HCT116 (cell line): ENCODE measurements at places on chromosomes 11 and 22. TPM values are rescaled to one million over a fixed set of nuclear protein-coding genes. Genes with fewer than 3 reads are reported as not detected.

Gene ROBO4
- total RNA-seq: not detected

Gene MGAT3
- 0.20 TPM for total RNA-seq

Gene TAF1D
- total RNA-seq: 267 TPM

Gene MCAM
- 17.4 TPM for total RNA-seq

Gene ZNF280A
- 0.81 TPM for total RNA-seq

DNA sequence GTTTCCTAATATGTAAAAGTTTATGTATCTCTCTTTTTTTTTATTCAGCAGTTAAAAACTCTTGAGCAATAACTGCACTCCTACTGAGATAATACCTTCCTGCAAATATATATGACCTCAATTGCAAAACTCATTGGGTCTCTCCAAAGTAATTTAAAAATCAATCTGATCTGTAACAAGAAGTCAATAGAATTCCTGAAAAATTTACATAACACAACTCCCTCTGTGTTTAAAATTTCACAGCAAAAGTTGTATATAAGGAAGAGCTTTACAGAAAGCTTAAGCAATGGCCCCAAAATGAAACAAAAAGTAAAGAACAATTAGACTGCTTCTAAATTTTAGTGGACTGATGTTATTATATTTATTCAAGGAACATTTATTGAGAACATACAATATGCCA, 313.4 kb downstream of the DLG2 start:
- DNase-seq: no peak

DNA sequence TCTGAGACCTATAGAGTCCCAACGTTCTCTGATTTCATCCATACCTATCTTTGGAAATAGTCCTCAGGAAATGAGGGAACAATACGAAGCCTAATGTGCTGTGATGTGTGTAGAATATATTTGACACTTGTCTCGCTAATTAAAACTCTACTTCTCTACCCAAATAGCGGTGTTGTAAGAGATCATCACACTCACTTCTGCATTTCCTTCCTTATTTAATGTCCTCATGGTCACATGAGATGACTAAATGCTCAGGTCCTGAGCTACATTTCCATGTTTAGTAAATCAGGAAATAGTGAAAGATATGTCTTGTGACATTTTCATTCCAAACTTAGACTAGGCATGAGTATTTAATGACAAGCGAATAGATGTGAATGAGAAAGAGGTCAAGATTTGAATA, 112.3 kb downstream of the MAML2 start:
- no peak for DNase-seq

GRCh38 chr11:77436969-77437368, 36.9 kb downstream of the PAK1 start:
- no peak for DNase-seq

- DNase-seq: no peak
These were observed 6.9 kb downstream of the CYB5R2 start for GRCh38 chr11:7666292-7666866.

DNA sequence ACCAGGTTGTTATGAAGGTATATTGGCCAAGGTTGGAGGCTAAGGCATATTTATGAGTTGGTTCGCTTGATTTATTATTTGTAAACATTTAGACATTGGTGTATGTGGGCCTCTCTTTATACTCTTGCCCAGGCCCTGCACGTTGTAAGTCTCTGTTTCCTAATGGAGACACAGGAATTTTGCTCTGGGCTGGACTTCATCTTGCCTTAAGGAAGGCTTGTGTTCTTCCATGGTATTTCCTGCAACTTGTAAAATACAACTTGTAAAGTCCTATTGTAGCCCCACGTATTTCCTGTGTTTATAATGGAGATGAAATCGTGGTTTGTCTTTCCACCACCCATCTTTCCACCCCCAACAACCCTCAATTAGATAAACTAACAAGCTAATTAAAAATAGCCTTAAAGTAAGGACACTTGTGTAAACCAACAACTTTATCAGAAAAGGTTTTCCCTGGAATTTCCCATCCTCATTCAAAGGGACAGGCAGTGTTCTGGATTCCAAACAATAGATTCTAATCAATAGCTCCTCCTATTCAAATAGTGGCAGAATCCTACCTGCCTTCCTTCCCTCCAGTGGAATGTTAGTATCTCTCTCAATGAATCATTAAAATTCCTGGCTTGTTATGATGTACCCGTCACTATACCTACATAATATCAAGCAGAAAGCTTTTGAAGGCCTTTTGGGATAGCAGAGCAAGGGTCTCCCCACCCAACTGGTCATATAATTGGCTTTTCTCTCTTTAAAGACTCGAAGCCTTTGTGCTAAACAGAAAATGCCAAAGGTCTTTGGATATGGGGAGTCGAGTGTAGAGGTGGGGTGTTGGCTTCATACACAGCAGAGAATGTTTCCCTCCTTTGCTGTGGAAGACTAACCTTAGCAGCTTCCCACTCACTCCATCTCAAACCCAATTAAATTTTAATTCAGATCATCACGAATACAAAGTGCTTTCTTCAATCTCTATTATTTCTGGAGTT, 77.1 kb downstream of the UBASH3B start:
- DNase-seq: no peak

- no peak for DNase-seq
These were observed 97.4 kb downstream of the WNT7B start for GRCh38 chr22:45879552-45879949.

DNA sequence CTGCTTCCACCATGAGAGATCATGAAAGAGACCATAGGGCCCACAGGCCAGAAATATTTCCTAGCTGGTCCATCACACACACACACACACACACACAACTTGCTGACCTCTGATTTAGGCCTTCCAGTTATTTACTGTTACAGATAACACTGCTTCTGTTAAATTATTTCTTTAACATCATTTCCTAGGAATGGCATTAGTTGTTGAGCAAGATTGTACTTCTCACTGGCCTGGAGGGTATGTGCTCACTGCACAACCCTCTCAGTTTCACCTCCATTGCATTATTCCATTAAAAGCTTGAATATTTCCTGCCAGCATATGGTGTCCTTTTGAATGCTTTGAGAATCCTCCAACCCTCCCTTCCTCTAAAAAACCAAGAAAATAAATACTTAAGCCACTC, 104.4 kb downstream of the MICAL2 start:
- no peak for DNase-seq

- DNase-seq: no peak
These were observed 536.2 kb downstream of the MIAT start for GRCh38 chr22:27193636-27194035.

DNA sequence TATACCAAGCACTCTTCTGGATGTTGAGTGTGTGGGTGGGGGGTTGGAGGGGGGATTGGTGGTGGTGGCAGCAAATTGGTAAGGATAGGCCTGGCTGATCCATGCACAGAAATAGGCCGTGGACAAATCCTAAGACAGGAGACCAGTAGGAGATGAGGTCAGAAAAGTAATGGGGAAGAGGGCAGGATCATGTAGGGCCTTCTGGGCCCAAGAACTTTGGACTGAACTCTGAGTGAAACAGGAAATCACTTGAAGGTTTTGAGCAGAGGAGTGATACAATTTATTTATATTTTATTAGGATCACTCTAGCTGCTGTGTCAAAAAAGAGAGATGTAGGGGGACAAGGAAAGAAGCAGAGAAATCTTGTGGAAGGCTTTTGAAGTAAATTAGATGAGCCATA, 28.7 kb downstream of the TSG101 start:
- DNase-seq: no peak

DNA sequence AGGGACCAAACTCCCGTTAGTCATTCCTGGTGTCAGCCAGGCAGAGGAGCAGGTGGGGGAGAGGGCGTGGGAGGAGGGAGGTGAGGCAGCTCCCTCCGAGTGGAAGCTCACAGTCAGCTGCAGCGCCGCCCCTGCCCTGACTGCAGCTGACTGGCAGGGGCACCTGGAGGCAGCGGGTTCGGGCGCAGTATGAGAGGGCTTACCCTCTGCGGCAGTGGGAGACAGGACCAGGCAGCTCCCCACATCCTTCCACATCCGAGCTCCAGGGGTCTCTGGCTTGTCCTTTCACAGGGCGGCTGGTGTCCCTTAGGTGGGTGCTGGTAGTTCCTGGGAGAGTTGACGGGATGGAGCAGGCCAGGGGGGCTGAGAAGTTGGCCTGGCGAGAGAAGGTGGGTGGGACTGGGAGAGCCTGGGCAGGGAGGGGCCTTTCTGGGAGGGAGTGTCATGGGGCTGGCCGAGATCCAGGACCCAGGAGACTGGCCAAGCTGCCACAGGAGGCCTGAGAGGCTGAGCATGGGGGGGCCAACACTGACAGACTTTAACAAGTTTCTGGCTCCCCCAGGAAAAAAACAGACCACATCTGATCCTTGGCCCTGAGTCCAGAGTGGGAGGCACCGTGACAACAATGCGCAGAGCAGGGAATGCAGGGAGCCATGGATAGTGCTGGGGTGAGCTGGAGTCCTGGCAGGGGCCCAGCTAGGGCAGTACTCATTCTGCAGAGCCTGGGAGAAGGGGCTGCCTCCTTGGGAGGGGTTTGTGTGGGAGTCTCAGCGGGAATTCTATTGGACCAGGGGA, 4.9 kb downstream of the ADORA2A start:
- DNase-seq: no peak

- no peak for DNase-seq
These were observed 78.0 kb upstream of the SUSD2 start for GRCh38 chr22:24103301-24103700.

DNA sequence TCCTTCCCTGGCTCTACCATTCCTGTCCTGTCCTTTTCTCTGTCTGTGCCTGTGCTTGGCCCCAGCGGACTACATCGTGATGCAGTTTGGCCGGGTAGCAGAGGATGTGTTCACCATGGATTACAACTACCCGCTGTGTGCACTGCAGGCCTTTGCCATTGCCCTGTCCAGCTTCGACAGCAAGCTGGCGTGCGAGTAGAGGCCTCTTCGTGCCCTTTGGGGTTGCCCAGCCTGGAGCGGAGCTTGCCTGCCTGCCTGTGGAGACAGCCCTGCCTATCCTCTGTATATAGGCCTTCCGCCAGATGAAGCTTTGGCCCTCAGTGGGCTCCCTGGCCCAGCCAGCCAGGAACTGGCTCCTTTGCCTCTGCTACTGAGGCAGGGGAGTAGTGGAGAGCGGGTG, 20.4 kb downstream of the TUB start:
- no peak for DNase-seq

DNA sequence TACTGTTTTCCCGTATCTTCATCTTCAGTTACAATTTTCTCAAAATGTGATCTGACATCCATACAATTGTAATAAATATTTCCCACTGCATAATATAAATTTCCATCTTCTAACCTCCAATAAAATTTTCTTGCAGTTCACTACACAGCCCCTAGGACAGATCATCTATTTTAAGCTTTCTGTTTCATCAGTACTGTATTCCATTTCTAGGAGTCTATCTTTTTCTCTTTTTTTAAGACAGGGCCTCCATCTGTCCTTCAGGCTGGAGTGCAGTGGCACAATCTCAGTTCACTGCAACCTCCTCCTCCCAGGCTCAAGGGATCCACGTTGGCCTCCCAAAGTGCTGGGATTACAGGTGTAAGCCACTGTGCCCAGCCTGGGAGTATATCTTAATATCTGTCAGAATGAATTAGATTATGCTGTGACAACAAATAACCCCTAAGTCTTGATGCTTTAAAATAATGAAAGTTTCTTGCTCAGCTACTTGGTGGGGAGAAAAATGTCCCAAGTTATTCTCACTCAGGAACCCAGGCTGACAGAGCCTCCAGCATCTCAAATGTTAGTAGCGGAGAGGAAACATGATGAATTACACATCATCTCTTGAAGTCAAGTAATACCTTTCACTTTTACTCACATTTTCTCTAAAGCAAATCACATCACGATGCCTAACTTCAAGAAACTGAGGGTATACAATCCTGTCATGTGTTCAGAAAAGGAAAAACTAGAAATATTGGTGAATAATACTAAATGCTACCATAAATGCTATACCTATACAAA, 92.2 kb downstream of the BUD13 start:
- DNase-seq: no peak

DNA sequence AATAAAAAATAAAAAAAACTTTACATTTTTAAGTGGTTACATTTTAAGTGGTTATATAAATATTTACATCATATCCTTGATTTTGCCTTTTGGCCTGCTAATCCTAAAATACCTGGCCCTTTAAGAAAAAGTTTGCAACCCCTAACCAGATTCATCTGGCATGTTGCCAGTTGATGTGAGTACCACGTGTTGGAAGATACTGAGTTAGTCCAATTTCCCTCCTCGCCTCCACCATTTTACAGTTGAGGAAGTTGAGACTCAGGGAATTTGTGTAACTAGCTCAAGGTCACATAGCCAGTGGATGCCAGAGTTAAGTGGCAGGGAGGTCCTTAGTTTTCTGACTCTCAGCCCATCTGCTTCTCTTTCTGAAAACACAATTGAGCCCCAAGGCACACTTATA, 5.1 kb downstream of the ELF5 start:
- DNase-seq: no peak

DNA sequence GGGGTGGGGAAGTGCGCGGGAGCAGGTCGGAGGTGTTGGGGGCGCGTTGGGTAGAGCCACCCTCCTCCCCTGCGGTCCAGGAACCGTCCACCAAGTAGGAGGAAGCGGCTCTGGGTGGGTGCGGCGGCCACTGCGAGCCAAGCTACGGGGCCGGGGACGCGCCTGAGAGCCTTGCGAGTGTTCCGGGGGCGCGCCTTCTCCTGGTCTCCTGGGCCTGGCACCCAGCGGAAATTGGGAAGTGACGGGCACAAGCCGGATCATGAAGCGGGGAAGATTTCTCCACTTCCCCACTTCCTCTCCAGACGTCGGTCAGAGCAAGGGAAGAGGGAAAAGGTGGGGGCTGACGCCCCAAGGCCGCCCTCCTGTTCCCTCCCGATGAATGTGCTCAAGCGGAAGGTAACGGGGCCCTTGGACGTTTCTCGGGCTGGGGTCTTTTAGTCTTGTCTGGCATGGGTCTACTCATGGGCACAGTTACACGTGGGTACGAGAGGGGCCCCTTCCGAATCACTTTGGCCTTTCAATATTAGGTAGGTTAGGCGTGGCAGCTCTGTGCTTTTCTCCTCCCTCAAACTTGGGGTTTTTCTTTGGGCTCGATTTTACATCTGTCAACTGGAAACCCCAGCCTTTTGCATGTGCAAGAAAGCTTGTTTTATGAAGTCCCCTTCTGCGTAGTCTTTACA, 865 bp downstream of the RBM14 start:
- DNase-seq: no peak

DNA sequence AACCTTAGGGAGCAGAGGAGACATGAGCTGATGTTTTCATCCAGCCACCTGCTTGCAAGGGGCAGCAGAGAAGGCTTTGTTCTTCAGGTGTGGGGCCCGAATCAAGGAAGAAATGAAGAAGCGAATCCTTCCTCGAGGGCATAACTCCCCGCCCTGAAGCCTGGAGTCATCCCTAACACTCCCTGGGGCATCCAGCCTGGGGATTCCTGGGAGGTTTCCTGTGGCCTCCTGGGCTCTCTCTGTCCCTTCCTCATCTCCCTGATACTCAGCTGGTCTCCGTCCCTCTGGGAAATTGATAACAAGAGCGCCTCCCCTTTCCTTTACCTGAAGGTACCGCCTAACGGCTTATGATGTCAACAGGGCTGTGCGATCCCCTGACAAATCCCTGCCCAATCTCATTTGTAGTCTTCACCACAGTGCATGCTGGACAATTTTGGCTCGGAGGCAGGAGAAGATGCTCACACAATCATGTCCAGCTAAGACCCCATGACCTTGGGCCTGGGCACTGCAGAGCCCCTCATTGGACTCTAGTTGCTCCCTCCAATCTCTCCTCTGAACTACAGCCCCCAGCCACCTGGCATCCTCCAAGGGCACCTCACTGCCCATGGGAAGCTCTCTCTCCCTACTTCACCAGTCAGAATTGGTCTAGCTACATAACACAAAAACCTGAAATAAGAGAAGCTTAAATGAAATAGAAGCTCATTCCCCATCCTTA, 80.6 kb upstream of the RTL6 start:
- no peak for DNase-seq

GRCh38 chr22:43682851-43683250, 129.3 kb downstream of the EFCAB6 start:
- DNase-seq: no peak

GRCh38 chr11:65886826-65887722, 1.2 kb downstream of the FIBP start:
- no peak for DNase-seq
